ENCODE measurements at places on chromosomes 5 and 9.

- DNase-seq: peak; percentile 67
These were observed 915 bp downstream of the ZFAND5 start for GRCh38 chr9:72363908-72364678.

- DNase-seq: no peak
These were observed 297.2 kb downstream of the DOCK8 start for GRCh38 chr9:511861-512260.

DNA sequence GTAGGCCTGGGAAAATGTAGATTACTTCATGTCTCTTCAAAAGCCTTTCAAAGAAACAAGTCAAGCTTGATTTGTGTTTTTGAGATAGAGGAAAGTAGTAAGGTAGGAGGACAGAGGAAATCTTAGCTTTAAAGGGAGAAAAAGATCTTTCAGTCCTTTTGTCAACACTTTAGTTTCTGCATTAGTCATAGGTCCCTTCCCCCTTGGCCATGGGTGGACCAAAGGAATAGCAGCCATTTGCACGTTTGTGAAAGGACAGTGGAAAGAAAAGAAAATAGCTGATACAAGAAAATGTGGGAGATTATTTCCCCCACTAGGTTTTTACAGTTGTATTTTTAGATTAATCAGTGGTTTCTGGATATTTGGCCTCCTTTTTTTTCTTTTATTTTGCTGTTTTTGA is 121.9 kb upstream of the GRHPR start:
- no peak for DNase-seq

- no peak for DNase-seq
These were observed 4.5 kb downstream of the STOM start for GRCh38 chr9:121365564-121365963.

All from NCI-H146 (cell line).